ENCODE measurements at places on chromosomes 16 and 17.

GRCh38 chr17:59837308-59838051, 55.3 kb downstream of the TUBD1 start:
- peak; percentile 99 for DNase-seq

- DNase-seq = no peak
These were observed 92.2 kb downstream of the TNFRSF13B start for GRCh38 chr17:16879686-16880085.

DNA sequence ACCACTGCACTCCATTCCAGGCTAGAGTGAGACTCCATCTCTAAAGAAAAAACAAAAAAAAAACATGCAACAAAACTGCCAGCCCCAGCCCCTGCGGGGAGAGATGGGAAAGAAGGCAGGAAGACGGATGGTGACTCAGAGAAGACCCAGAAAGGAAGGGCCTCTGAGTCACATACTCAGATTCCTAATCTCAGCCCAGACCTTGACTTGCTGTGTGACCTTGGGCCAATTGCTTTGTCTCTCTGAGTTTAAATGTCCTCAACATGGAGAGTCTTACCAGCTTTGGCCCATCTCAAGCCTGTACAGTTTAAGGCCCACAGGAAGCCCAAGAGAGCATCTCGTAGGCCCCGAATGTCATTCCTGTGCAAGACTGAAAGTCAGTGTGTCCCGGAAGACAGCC, 86.5 kb upstream of the LHX1 start:
- no peak for DNase-seq

GRCh38 chr16:48156790-48157209, 1.0 kb upstream of the ABCC12 start:
- DNase-seq = peak; percentile 36

GRCh38 chr17:35543856-35544255, 6.4 kb upstream of the SLFN12L start:
- DNase-seq = no peak

GRCh38 chr17:19448341-19449268, 37.6 kb downstream of the RNF112 start:
- no peak for DNase-seq

DNA sequence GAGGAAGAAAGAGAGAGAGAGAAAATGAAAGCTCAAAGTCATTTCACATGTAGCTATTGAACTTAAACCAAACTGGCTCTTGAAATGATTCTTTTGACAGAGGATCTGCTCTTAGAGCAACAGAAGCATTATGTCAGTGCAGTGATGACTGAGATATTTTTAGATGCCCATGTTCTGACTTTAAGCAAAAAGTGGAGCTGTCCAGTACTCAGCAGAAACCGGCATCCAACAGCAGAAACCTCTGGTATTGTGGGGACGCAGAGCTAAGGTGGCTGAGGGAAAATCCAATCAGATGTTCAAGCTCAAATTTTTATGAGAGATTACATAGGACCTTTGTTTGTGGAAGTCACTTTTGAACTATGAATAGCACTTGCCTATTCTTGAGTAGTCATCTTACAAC, 69.8 kb upstream of the ANKFN1 start:
- DNase-seq = no peak

DNA sequence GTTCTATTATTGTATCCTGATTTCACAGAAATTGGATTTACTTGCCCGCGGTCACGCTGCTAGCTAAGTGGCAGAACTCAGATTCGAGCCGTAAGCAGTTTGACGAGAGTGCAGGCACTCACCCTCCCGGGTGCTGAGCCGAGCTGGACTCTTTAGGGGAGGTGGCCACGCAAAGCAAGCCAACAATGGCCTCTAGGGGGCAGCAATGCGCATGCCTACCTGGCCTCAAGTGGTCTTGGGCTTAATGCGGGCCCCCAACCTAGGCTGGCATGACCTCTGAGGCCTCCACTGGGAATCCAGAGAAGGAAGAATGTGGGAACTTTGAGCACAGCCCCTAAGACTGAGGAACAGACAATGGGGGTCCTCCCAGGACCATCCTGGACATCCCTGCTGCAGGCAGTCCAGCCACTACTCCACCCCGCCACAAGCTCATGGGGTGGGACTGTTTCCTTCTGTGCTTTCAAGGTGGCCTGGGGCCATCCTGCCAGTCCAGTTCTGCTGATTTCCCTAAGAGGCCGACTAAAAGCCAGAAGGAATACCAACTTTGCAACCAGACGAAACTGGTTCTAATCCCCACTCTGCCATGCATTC, 276.5 kb downstream of the XYLT1 start:
- DNase-seq = no peak

DNA sequence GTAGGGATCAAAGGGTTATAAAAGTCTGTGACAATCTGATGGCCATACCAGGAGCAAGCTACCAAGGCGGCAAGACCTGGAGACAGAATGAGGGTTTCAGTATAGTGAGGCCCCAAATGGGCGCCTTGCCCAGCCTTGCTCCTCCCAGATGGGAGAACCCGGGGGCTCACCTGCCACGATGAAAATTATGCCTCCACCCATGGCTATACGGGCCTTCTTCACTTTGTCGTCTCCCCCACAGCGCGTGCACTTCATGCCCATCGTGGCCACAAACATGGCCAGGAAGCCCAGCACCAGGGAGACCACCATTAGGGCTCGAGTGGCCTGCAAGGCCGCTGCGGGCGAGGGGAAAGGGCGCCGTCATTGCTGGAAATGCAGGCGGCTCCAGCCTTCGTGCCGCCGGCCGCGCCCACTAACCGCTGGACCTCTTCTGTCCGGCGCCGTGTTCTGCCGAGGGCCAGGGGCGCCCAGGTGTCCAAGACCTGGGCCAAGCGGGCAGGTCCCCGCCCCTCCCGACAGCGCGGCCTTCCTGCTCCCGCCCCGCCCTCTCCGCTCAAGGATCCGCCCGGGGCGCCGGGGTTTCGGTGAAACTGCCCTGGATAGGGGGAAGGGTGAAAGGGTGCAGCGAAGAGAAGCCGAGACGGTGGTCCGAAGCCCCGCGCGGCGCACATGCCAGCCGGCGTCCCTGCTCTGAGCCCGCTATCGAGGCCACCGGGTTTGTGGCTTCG, 1.5 kb downstream of the CLDN7 start:
- no peak for DNase-seq

DNA sequence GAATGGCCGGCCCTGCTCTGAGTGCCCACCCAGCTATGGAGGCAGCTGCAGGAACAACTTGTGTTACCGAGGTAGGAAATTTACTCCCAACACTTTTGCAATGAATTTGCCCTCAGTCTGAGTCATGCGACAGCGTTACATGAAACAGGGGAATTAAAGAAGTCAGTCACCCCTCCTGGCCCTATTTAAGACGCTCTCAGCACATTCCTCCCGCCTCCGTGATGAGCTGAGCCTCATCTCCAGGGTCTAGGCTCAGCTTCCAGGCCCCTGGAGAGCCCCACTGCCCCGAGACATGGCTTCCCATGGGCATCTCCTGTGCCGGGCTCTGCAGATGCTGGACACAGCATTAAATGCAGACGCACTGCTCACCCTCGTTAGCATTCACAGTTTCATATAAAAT, 35.0 kb downstream of the CRISPLD2 start:
- no peak for DNase-seq

GRCh38 chr17:60348616-60349015, 43.3 kb downstream of the USP32 start:
- no peak for DNase-seq

DNA sequence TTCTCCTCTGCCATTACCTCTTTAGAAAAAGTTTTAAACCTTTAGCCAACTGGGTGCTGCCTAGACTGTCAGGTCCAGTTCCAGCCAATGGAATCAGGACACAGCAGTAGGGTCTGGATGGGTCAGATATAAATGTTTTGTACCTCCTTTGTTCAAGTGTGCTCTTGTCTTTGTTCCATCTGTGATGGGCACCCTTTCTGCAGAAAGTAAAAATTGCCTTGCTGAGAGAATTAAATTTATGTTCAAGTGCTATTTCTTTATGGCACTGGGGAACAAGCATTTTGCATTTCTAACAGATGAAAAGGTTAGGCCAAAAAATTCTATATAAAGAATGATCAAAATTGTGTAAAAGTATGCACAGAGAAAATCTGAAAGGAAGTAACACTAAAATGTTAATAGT, 5.2 kb upstream of the HP start:
- no peak for DNase-seq

GRCh38 chr17:46025510-46026165, 26.6 kb downstream of the STH start:
- no peak for DNase-seq

DNA sequence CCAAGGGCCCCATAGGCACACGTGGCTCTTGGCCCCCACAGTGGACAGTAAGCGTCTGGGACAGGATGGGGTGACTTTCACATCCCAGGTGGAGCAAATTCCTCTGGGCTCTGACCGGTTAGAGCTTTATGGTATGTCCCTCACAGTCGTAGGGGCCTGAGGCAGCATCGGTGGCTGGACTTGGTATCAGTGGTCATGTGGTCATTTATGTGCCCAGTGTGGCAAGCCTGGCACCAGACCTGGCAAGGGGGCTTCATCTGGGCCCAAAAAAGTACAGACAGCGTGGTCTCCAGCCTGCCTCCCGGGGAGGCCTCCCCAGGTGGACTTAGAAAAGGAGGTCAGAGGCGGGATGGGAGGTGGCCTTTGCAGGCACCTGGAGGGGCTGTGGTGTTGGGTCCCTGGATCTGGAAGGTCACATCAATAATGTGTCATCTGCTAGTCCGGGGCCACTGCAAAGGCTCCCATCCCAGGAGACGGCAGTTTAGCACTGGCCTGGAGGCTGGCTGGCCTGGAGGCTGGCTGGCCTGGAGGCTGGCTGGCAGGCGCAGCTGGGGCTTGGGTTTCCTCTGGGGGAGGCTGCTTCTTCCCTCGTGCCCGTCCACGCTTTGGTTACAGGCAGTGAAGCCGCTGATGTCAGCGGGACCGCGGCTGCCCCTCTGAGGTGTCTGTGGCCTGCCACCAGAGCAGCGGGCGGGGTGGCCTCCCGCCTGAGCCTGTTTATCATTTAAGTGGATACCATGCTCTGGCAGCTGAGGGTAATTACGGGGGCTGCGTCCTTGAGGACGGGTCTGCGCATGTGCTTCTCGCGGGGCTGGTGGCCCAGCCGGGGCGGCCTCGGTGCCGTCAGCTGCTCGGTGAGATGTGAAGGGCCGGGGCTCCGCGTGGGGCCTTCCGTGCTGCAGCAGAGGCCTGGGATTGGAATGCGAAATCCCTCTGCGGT, 20.7 kb upstream of the CBX4 start:
- DNase-seq = no peak

- no peak for DNase-seq
These were observed 17.0 kb upstream of the ITGAE start for GRCh38 chr17:3817851-3818605.

DNA sequence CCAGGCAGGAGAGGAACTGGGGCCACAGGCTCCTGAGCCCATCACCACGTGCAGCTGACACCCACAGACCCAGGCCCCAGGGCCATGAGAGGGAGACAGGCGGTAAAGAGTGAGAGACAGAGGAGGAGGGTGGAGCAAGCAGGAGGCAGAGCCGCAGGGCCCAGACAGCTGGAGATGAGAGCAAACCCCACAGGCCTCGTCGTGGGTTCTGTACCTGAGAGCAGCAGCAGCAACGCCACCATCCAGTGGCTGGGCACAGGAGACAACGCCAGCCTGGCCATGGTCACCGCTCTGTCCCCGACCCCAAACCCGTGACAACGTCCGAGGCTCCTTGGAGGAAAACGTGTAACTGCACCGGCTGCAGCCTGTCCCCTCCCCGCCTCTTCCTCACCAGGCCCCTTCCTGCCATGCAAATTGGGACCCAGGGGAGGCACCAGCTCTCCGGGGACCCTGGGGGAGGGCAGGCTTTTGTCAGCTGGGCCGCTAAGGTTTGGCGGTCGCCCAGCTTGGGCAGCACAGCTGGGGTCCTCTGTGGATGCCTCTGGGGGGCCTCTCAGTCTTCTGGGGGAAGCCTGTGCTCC, at the start of gene CD79B:
CD79B (minus strand) TSS at position 351 of the 581 bp plus-strand sequence; CDS start at position 281, 70 bp downstream.
- no peak for DNase-seq

DNA sequence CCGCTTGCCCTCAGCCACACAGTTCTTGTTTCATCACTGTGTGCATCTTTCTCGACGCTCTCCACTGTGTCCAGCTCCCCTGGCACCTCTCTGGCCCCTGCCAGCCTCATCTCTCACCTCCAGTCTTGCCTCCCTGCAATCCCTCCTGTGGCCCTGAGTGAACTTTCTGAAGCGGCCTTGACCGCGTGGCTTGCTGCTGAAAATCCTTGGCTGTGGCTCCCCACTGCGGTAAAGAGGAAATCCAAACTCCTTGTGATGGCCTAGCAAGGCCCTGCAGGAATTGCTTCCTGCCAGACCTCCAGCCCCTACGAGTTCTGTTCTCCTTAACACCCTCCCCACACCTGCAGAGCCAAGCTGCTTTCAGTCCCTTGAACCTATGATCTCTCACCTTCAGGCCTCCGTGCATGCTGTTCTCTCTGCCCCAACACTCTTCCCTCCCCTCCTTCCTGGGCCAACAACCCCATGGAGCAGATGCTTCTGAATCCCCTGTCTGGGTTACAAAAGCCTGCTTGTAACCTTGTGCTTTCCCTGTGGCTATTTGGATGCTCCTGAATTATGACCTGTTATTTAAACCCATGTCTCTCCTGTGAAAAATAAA, 33.6 kb upstream of the BRD7 start:
- DNase-seq = no peak

DNA sequence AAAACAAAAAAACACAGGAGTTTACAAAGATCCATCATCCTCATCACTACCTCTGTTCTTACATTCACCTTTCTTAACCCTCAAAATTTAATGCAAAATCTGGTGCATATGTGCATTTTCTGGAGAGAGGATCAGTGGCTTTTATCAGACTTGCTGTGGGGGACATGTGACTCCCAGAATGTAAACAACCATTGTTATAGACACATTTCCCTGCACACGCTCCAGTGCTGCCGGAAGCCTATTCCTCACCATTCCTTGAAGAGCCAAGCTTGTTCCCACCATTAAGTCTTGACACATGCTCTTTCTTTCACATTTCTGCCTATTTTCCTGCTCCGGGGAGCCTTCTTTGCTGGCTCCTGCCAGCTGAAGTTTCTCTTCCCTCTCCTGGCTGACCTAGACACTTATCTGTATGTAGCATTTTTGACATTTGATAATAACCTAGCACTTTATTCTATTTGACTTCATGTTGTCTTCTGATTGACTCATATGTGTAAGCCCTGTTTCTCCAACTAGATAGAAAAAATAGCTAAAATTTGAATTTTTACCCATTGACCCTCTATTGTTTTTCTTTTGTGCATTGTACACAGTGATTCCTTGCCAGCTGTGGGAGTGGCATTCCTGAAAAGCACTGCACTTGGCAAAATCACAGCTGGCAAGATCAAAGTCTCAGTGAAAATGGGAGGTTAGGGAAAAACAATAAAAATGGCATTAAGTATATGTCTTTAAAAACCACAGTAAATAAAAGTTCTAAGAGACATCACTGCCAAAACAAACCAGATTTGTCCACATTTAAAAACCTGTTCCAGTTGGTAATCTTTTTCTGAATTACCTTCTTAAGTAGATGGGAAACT, 76.8 kb upstream of the CIBAR2 start:
- DNase-seq = no peak
